ENCODE measurements at places on chromosomes 12 and 14. TPM values are rescaled to one million over a fixed set of nuclear protein-coding genes. Genes with fewer than 3 reads are reported as not detected.
A peak's percentile ranks its signal among the peaks of the same experiment; 100 is the strongest.

DNA sequence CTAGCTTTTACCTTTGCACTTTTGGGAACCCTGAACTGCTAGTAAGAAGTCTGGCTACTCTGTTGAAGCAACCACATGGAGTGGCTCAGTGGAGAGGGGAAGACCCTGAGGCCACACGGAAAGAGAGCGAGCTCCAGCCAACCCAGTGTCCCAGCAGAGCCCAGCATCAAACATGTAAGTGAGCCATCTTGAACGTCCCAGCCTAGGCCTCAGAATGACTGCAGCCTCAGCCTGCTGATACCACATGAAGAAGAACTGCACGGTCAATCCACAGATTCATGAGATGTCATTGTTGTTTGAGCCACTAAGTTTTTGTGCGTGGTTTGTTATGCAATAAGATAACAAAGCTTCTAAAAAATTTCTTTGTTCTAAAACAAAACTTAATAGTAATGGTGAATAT, 40.2 kb downstream of the TFCP2 start:
- no peaks in the 10 kb centered on the region for H3K27me3 ChIP-seq
- no peak overlapping the region for H3K27ac ChIP-seq
- H3K4me3 ChIP-seq: no peak overlapping the region
- no peak for DNase-seq
- no peaks in the 10 kb centered on the region for H3K36me3 ChIP-seq

Gene NXPH4
- not detected for total RNA-seq

DNA sequence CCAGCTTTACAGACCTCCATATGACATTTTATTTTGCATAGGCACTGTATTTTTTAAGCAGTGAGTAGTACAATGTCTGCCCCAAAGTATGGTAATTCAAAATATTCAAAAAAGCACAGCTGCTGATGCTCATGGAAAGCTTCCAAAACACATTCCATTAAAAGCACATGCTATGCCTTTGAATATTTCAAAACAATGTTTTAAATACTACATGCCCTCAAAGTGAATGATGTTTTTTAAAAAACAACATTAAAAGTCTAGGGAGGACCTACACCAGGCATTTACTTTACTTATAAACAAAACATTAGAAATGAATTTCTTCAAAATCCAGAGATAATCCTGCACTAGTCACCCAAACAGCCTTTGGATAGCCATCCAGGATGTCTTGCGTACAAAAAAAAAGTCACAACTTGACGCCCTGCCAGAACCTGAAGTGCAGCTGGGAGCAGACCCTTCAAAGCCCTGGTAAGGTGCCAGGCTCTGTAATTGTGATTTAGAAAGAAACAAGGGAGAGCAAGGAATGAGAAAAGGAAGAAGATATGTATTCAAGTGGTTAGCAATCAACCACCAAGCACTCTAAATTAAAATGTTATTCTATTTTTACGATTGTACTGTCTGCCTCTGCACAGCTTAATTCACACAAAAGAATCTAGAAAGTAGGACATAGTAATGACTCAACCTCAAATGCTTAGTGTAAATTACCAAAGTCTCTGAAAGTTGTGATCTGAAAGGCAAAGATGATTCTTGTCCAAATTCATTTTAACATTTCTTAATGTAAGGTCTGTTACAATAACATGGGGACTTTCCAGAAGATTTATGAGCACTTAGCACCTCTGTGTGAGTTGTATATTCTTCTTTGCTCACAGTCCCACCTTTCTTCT, 31.9 kb downstream of the CEP83 start:
- no peaks in the 10 kb centered on the region for H3K27me3 ChIP-seq
- DNase-seq: no peak
- peak overlapping the region; percentile 74 for H3K27ac ChIP-seq
- peaks cover 26% of the 10 kb centered on the region for H3K4me1 ChIP-seq
- no peaks in the 10 kb centered on the region for H3K36me3 ChIP-seq

Gene PZP
- total RNA-seq: 0.06 TPM

Gene ZNF891
- 2.6 TPM for total RNA-seq

- no peak overlapping the region for H3K27ac ChIP-seq
- DNase-seq: no peak
- no peak overlapping the region for H3K4me3 ChIP-seq
- H3K36me3 ChIP-seq: peaks cover 96% of the 10 kb centered on the region
Observed at GRCh38 chr12:6058481-6059161, 65.8 kb downstream of the VWF start.

Gene IL22
- total RNA-seq: not detected

- H3K27ac ChIP-seq: no peak overlapping the region
- no peak for DNase-seq
- H3K4me3 ChIP-seq: no peak overlapping the region
- no peaks in the 10 kb centered on the region for H3K4me1 ChIP-seq
Observed at GRCh38 chr14:83894568-83894967, 1635.4 kb upstream of the FLRT2 start.

GRCh38 chr14:29320286-29320685, 553.7 kb downstream of the FOXG1 start:
- H3K27me3 ChIP-seq: no peaks in the 10 kb centered on the region
- no peaks in the 10 kb centered on the region for H3K4me1 ChIP-seq
- no peaks in the 10 kb centered on the region for H3K36me3 ChIP-seq
- no peak overlapping the region for H3K27ac ChIP-seq
- H3K4me3 ChIP-seq: no peak overlapping the region

Gene ERP27
- total RNA-seq: 1.0 TPM

DNA sequence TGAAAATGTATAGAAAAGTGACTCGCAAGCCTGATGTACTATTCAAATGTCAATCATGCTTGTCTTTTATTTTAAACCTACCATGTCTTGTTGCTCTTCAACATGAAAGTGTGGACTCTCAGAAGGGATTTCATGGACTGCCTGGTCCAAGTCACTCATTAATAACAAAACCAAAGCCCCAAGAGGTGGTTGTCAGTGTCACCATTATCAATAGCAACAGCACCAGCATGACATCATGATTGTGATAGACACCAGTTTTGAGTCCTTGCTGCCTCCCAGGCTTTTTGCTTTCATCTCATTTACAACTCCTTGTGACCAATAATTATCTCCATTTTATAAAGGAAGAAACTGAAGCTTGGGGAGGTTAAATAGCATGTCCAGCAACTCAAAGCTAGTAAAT, 112.0 kb upstream of the TMPO start:
- peaks cover 8% of the 10 kb centered on the region for H3K4me1 ChIP-seq
- no peak for DNase-seq
- H3K27ac ChIP-seq: no peak overlapping the region
- no peaks in the 10 kb centered on the region for H3K27me3 ChIP-seq
- H3K36me3 ChIP-seq: no peaks in the 10 kb centered on the region

Gene CNPY2
- 48.8 TPM for total RNA-seq

Gene POU6F1
- total RNA-seq: 13.4 TPM

DNA sequence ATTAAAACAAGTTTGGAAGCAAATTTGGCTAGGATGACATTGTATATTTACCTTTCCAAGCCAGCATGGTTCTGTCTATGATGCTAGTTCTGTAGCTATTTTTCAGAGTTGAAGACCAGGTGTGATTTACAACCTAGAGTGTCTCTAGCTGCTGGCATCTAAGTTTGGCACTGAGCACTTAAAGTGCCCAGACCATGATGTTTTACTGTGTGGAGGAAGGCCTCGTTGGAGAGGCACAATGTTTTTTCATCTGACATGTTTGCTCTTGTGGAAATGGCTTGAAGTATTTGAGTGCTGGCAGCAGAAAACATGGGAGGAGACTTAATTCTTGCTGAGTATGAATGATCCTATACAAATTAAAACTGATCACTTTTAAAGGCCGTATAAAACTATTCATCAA, 13.0 kb upstream of the C12orf71 start:
- H3K27ac ChIP-seq: no peak overlapping the region
- no peaks in the 10 kb centered on the region for H3K27me3 ChIP-seq
- DNase-seq: no peak
- H3K4me1 ChIP-seq: no peaks in the 10 kb centered on the region
- no peaks in the 10 kb centered on the region for H3K36me3 ChIP-seq

Gene SSTR1
- total RNA-seq: 0.33 TPM

GRCh38 chr12:42761601-42762350, 172.2 kb upstream of the PRICKLE1 start:
- H3K36me3 ChIP-seq: no peaks in the 10 kb centered on the region
- H3K27me3 ChIP-seq: no peaks in the 10 kb centered on the region
- DNase-seq: peak; percentile 78

Gene SEL1L
- total RNA-seq: 64.2 TPM

Gene SYNDIG1L
- 0.29 TPM for total RNA-seq

Gene PRB2
- total RNA-seq: not detected

Gene PSME1
- total RNA-seq: 152 TPM

Gene A2M
- 678 TPM for total RNA-seq

DNA sequence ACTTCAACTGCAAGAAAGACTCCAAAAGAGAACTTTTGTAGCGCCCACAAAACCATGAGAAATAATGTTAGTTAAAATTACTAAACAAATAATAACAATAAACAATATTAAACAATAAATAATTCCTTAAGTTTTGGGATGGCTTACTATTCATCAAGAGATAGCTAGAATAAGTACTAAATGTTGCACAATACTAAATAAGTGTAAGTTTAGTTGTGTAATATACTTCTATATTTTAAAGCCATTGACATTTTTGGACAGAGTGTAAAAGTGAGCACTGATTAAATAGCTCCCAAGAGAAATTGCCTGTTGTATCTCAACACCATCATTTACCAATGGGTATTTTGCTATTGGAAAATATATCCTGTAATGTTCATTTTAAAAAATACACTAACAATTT, 166.7 kb downstream of the ALG10 start:
- H3K27ac ChIP-seq: no peak overlapping the region
- H3K4me3 ChIP-seq: no peak overlapping the region
- peaks cover 5% of the 10 kb centered on the region for H3K4me1 ChIP-seq
- H3K36me3 ChIP-seq: no peaks in the 10 kb centered on the region
- no peaks in the 10 kb centered on the region for H3K27me3 ChIP-seq
